ENCODE measurements at places on chromosomes 5 and 9.
A peak's percentile ranks its signal among the peaks of the same experiment; 100 is the strongest.

GRCh38 chr5:14801792-14802191 is 69.8 kb downstream of the ANKH start:
- DNase-seq: no peak

DNA sequence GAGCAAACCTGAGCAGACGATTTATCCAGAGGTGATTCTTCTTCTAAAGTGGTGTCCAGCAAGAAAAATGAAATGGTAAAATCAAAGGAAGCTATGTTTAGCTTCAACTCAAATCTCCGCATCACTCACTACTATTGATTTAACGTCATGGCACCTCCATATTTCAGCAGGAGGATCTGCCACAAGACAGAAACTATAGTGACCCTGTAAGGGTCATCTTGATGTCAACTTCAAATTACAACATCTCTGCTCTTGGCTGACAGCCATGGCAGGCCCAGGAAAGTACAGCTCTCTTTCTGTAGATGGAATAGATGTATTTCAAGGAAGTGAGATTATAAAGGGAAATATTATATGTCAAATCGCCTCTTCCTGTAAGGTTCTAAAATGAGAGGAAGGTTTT is 10.1 kb upstream of the EFNA5 start:
- DNase-seq: no peak

DNA sequence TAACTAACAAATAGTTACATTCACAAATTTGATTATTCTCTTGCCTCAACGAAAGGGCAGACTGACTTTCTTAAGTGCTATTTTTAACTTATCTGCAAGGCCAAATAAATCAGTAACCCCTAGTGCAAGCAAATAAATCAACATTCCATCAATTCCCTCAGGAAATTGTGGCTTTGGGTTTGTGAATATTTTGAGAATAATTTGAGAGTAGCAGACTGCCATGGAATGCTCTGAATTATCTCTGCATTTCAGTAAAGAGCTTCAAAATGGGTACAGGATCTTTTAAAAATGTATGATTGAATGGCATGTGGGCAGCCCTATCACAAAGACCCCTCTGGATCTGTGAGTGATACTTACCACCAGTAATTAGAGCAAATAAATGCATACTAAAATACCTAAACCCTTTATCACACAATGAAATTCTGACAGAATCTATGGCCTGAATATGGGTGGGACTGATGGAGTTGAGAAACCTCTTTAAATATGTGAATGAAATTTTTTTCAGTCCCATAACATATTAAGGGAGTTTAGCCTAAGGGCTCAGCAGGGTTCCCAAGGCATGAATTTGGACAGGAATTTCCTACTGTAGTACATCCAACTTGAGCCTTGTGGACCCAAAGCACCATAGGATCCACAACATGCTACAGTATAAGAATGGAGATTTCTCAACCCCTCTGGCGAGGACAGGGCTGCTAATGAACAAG is 92.5 kb upstream of the ITGA2 start:
- peak; percentile 64 for DNase-seq

DNA sequence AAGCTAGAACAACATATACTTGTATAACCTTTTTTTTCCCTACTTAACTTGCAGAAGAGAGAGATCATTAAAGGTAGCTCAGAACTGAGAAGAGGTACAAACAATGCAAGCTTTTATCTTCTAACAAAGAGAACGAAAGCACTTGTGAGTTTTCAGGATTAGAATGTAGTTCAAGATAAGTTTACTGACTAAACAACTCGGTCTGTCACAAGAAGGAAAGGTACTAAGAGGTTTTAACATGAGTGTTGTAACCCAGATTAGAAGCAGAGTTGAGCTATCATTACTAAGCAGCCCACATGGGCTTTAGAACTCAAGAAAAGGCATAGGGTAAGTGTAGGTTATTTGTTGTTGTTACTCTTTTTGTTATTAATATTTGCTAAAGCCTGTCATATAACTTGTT is 25.2 kb downstream of the GIN1 start:
- DNase-seq: peak; percentile 51

DNA sequence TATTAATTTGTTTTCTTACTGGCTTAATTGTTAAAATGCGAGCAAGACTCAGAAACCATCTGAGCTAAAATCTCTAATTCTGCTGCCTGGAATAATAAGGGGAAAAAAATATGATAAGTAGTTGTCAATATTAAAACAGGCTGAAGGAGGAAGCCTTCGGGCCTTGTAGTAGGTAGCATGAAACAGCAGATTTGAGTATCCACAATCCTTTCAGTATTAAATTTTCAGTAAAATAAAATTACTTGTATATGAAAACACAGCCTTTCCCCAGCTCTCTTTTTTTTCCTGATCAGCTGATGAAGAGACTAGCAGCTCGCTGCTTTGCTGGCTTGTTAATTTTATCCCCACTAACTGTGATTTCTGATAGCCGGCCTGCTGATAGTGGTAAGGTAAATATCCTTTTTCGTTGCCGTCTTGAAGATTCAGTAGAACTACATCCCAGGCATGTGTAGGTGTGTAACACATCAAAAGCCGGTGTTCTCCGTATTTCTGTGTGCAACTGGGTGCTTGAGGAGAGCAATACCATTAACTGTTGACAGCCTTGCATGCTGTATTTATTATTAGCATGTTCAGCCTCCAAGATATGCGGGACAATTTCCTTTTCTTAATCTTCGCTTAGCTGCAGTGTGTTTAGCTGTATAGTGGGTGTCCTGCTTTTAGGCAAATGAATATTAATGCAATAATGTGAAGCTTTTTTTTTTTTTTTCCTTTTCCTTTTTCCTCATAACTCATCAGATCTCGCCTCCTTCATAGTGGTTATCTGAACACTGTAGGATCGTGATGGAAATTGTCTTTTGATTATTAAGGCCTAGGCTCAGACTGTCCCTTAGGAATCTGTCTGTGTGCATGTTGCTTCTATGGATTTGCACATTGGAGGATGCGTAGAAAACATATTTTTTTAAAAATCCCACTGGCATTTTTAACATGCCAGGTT is 144.6 kb downstream of the SMARCA2 start:
- peak; percentile 41 for DNase-seq

DNA sequence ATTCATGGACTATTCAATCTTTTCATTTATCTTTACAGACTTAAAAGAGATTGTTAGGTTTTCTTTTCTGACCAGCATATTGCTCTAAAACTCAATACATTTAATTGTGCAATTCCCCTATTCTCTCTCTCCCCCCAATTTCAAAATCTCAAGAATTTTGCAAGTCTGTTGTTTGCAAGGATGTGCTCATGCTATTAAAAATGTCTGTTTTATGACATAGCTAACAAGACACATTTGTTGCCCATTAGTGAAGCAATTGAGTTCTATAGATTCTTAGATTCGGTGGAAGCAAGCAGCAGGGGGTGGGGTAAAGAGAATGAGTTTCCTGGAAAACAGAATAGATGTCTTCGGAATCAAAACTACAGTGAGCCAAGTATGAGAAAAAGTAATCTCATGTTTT is 8.5 kb upstream of the CSNK1A1 start:
- no peak for DNase-seq

GRCh38 chr5:61993295-61993927 is 312.6 kb upstream of the KIF2A start:
- DNase-seq: no peak

DNA sequence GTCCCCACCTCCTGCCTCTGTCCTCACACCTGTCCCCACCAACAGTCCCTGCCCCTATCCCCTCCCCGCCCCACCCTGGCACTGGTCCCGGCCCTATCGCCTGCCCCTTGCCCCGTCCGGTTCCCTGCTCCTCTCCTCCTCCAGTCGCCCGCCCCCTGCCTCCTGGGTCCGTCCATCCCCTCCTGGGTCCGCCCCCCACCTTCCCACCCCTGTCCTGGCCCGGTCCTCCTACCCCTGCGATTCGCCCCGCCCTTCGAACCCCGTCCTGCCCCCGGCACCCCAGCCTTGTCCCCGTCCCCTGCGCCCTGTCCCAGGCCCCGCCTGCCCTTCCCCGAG is 372 bp downstream of the EDF1 start:
- DNase-seq: no peak

GRCh38 chr5:42994246-42994554 is 45.9 kb downstream of the ANXA2R start:
- no peak for DNase-seq

GRCh38 chr5:97192580-97193354 is 9.7 kb upstream of the RIOK2 start:
- DNase-seq: no peak

DNA sequence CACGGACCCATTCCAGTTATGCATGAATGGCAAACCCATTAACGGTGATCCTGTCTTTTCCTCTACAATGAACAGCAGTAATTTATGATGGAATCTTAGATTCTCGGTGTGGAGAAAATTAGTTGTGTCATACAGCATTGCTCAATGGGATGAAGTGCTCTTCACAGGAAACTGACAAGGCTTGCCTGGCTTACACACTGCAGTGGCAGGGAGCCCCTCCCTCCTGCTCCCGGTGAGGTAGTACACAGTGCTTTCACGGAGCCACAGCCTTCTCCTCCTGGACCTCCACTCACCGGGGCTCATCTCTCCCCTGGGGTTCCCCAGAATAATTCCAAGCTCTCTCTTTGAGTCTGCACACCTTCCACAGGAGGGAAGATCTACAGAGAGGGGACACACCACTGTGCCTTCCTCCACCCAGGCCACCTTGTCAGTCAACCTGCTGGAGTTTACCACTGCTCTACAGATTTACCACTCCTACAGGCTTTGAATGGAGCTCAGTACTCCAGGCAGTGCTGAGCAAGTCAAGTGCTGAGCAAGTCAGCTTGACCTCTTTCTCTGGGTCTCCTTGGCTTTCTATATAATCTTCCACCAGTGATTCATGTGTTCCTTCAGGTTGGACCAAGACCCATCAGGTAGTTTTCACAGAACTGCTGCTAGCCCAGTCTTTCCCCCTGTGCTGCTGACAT is 59.1 kb upstream of the TBC1D2 start:
- DNase-seq: peak; percentile 62

GRCh38 chr9:95021166-95021886 is 294.8 kb downstream of the AOPEP start:
- DNase-seq: no peak

GRCh38 chr9:127262602-127263001 is 2.0 kb upstream of the GARNL3 start:
- no peak for DNase-seq

DNA sequence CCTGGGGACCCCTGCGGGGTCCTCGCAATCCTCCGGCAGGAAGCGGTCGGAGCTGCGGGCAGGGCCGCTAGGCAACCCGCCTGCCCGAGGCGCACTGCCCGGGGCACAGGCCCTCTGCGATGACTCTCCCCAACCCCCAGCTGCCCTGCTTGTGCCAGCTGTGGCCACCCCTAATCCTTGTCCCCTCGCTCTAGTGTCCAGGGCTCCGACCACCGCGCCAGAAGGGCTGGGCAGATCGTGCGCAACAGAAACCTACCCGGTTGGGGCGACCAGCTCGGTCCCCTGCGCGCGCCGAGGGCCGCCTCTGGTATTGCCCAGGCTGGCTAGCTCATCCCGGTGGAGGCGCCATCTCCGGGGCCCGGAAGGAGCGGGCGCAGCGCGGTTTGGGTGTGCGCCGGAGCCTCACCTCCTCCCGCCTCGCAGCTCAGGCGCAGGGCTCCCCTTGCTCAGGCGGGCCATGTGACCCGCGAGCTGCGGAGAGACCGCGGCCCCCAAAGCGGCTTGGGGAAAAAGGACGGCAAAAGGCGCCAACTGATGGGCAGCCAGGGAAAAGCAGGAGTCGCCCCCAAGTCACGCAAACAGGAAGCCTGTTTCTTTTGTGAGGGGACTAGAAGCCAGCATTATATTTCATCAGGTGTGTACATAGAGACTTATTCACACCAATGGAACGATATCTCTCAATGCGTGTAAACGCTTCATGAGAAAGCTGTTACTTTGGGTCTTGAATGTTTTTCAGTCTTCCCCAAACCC is 46.8 kb upstream of the RNF20 start:
- DNase-seq: peak; percentile 64

DNA sequence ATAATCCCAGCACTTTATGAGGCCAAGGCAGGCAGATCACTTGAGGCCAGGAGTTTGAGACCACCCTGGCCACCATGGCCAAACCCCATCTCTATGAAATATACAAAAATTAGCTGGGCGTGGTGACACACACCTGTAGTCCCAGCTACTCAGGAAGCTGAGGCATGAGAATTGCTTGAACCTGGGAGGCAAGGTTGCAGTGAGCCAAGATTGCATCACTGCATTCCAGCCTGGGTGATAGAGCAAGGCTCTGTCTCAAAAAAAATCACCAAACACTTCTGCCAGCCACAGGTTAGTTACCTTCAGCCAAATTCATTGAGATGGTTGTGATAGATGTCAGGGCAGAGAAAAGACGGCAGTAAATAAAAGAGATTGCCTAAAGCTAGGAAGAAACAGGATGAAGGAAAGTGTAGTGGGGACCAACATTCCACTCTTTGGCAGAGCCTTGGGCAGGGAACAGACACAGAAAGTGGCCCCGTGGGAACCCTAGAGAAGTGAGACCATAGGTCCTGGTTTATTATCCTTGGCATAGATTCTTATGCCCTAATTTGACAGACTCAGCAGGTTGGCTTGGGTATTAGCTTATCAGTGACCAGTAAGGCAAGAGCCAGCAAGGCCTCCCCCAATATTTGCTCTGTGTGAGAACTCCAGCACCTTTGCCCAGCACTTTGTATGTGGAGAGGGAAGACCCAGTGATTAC is 5.5 kb upstream of the CEP120 start:
- DNase-seq: peak; percentile 13
